ENCODE measurements at places on chromosomes 6 and 20. TPM values are rescaled to one million over a fixed set of nuclear protein-coding genes. Genes with fewer than 3 reads are reported as not detected.

DNA sequence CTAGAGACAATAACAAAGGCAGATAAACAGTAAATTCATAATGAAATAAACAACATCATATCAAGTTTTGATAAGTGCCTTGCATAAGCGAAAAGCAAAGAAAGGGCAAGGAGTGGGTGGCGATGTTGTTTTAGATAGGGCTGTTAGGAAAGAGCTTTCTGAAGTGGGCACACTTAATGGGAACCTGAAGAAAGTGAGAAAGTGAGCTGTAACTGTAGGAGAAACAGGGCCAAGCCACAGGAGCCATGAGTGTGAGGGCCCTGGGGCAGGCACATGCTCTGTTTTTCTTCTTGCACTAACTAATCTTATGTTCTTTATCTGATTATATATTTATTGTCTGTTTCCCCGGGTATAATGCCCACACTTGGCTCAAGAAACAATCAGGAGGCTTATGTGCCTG is 193.4 kb upstream of the SUPT3H start:
- DNase-seq, result no peak

DNA sequence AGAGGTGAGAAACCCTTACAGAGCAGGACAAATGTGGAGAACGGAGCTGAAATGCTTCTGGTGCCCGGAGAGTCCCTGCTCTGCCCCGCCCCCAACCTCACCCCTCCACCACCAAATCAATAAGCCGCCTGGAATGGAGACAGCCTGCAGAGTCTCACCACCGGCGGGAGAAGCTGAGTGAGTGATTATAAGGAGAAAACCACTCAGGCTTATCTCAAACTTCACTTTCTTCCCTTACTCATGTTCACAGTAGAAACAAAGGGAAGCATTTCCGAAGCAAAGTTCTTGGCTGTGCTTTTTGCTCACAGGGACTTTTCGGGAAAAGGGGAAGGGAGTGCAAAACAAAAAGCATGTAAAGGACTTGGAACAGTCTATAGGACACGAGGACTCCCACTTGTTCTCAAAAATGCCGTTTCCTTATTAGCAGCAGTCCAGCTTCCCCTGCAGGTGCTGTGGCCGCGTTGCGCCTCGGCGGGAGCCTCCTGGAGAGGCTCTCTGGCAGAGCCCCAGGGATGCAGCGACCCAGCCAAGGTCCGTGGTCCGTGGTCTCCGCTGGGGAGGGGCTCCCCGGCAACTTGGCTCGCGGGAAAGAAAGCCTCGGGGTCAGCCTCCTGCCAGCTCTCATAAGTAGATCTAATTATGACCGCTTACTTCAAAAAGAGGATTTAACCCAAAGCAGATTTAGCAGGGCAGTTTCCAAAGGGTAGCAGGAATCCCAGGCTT is 64.8 kb upstream of the TMEM30A start:
- no peak for DNase-seq

SLC26A8 gene
- not detected for total RNA-seq

ZC3H12D gene
- 1.1 TPM for total RNA-seq

DNA sequence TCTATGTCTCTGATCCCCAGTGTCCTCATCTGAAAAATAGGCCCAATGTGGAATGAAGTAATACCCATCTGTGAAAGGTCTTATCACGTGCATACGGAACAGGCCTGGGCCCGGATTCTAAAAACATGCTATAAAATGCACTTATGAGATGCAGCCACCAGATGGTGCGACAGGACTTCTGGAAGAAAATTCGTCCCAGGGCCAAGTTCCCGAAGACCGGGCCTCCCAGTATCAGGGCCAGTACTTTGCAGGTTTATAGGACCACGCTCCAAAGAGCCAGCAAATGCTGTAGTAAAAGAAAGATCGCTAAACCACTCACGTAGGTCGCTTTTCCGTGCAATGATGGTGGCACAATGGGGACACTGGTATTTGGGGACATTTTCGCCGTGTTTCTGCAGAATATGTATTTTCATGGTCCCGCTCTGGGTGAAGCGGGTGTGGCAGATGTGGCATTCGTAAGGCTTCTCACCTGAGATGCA is 10.6 kb downstream of the CTCFL start:
- peak; percentile 90 for DNase-seq

GRCh38 chr6:161630674-161631073 is 356.8 kb upstream of the AGPAT4 start:
- DNase-seq, result no peak

DNA sequence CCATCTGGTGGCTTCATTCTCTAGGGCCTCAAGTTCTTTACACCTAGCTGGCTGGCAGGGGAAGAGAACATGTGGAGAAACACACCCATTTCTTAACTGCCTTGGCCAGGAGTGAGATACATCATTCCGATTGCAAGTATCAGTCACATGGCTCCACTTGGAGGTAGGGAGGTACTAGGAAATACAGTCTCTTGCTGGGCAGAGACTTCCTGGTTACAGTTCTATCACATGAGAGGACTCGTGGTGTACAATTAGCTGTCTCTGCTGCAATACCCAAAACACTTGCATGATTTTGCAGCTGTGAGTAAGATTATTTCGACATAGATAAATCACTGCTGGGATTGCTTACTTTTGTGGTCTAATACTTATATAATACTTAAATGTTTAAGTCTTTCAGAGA is 51.1 kb downstream of the GTF2H5 start:
- no peak for DNase-seq

Data from sigmoid colon (tissue), 7 donors.